ENCODE measurements at places on chromosomes 5 and 9. TPM values are rescaled to one million over a fixed set of nuclear protein-coding genes. Genes with fewer than 3 reads are reported as not detected.

Gene PCDHB13
- total RNA-seq = 4.4 TPM

Gene FAM221B
- total RNA-seq = not detected

GRCh38 chr5:143695244-143695864, 116.6 kb upstream of the HMHB1 start:
- DNase-seq = no peak

Gene FBLL1
- 1.4 TPM for total RNA-seq

Gene WDR31
- 4.2 TPM for total RNA-seq

DNA sequence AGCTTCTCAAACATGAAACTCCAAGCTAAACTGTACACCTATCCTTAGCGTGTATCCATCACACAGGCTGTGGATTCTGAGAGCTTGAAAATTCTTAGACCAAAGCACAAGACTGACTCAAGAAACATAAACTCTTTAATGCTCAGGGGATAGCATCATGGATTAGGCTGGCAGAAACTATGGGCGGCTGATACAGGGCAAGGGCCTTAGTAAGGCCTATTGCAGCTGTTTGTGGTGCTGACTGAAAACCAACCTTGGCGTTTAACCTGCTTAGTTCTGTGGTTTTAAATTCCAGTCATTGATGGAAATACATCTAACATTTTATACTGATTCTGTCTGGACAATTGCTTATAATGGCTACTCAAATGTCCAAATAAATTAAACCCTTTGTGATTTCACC, 183.7 kb downstream of the TLR4 start:
- DNase-seq = no peak

GRCh38 chr5:168443950-168444700, 42.1 kb upstream of the RARS1 start:
- no peak for DNase-seq

- no peak for DNase-seq
Observed at GRCh38 chr9:133691191-133691590, 47.0 kb downstream of the SARDH start.

GRCh38 chr5:77300451-77300850, 90.0 kb downstream of the PDE8B start:
- DNase-seq = no peak

- DNase-seq = no peak
Observed at GRCh38 chr9:93664549-93665120, 88.3 kb downstream of the PHF2 start.

DNA sequence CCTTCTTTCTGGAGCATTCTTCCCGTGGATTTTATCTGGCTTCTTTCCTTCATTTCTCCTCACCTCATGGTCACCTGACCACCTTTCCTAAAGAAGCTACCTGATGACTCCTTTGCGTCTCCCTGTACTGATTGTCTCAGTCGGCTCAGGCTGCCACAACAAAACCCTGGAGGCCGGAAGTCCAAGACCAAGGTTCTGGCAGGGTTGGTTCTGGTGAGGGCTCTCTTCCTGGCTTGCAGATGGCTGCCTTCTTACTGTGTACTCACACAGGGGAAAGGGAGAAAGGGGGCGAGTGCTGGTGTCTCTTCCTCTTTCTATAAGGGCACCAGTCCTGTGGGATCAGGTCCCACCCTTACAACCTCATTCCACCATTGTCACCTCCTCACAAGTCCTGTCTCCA, 140.0 kb downstream of the SYK start:
- DNase-seq = no peak

Gene CER1
- total RNA-seq = not detected

DNA sequence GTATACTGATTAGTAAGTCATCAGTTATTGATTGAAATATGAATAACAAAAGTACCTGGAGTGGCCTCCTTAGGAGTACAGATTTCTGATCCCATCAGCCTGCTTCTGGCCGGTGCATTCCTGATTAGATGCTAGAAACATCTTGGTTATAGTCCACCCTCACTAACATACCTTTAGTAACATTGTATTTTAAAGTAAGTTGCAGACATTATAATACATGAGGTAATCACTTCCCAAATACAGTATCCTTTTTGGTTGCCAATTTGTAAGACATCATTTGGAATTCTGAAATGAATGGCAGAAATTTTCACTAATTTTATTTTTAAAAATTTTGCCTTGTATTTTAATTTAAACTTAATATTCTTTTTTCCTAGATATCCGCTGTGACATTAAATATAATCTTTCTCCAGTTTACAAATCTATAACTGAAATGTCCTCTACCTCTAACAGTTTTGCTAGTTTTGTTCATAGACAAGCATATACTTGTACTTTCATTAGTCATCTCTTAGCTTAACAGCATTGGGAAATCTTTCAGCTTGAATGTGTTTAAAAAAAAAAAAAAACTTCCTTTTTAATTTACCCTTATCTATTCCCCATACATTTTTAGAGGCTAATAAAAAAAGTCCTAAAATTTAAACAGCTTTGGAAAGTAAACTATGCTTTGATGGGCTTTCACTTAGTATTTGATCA, 178.9 kb downstream of the XRCC4 start:
- no peak for DNase-seq

DNA sequence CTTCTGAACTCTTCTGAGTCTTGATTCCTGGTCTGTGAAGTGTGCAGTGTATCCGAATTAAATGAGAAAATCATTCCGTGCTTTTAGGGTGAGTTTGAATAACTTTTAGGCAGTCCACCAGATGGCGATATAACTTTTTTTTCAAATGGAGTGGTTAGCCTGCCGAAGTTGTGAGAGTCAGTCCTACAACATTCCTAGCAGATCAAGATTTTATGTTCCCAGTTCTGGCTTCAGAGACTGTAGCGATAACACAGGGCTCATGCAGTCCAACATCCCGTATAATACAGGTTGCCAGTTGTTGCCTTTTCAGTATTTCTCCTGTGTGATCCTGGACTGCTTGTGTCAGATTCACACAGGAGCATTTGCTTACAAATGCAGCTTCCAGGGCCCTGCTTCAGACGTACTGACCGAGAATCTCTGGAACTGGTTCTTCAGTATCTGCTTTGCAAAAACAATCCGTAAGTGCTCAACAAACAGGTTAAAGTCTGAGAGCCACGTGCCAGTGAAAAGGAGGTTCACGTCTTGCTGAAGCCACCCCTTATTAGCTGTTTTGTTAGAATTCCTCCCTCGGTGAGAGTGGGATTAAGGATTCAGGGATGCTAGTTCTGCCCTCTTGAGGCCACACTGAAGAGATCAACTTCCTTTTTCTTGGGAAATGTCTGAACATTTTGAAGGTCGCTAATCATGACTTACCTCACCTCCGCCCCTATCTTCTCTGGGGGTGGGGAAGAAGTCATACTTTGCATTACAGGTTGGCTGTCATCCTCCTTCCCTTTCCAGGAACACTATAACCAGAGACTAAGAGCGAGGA, 22.8 kb downstream of the SMIM3 start:
- DNase-seq = no peak

GRCh38 chr9:114652776-114653555, 4.6 kb downstream of the TEX53 start:
- no peak for DNase-seq

Gene HAVCR1
- total RNA-seq = 0.23 TPM

Gene HTR1A
- total RNA-seq = not detected

- DNase-seq = peak; percentile 74
Observed at GRCh38 chr5:172583931-172584511, 57.0 kb upstream of the NEURL1B start.

DNA sequence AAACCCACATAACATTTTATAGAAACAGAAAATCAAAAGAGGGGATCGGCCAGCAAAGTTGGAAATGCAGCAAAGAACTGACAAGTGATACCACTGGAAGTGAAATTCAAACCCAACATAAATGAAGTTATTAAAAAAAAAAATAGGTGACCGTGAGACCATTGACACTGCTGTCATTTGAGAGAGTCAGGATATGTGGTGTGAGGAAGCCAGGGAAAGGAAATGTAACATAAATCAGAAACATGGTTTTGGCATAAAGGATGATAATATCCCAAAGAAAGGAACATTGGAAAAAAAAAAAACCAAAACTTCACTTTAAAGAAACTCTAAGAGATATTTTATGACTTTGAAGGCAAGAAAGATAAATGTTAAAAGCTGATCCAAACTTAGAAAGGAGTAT, 312.4 kb upstream of the PIK3R1 start:
- DNase-seq = no peak

Gene AJM1
- 0.63 TPM for total RNA-seq
